ENCODE measurements at places on chromosomes 2 and 18.

- no peak for DNase-seq
These were observed 370.9 kb upstream of the ZEB2 start for GRCh38 chr2:144890828-144891227.

- DNase-seq = no peak
These were observed 161.3 kb downstream of the DNER start for GRCh38 chr2:229553091-229553490.

- no peak for DNase-seq
These were observed 31.4 kb downstream of the EPG5 start for GRCh38 chr18:45935591-45936335.

- DNase-seq = no peak
These were observed 765 bp upstream of the DIPK1C start for GRCh38 chr18:74457725-74458421.

DNA sequence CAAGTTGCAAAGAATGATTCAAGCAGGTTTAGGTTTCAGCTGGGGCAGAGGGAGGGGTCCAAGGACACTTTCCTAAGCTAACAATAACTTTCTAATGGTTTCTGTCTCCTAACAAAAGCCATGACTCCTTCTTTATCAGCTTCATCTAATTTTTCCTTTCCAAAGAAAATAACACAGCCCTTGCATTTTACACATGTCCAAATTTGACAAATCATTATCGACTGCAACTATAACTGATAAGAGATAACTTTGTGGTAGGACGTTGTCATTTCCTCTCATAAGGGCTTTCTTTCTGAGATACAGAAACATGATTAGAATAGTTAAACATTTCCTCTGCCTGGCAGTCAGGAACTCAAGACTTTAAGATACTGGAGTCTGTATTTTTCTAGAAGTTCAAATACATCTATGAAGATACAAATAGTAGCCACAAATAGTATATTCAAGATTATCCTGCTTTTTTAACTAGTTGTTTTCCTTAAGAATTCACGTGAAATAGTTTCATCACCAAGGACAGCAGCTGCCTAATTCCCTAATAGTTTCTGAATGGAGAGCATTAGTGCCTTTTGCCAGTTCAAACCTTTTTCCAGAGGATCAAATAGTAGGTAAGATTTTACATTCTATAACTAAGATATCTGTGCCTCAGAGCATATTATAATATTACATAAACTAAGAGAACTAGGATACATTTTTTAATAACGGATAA, 263.2 kb downstream of the EXOC6B start:
- DNase-seq = no peak

DNA sequence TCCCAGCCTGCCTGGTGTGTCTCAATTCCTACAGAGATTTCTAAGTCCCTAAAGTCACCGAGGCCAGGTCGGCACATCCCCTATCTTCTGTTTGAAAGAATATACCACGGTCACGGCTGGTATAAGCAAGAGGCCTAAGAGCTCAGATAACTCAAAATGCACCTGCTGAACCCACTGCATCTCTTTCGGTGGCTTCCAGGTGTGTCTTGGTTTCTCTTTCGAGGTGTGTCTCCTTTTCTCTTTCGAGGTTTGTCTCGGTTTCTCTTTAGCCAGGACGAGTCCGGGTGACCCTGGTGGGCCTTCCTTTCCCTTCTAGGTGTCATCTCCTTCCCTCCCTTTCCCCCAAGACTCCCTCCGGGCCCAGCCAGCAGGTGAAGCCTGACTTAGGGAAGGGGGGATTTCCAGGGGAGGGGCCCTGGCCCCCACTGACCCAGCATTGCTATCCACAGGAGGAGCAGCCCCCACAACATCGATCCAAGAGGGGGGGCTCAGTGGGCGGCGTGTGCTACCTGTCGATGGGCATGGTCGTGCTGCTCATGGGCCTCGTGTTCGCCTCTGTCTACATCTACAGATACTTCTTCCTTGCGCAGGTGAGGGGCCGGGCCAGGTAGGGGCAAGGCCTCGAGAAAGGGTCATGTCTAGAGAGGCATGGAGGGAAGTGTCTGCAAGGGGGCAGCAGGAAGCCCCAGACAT, 8.4 kb downstream of the ITM2C start:
- no peak for DNase-seq

DNA sequence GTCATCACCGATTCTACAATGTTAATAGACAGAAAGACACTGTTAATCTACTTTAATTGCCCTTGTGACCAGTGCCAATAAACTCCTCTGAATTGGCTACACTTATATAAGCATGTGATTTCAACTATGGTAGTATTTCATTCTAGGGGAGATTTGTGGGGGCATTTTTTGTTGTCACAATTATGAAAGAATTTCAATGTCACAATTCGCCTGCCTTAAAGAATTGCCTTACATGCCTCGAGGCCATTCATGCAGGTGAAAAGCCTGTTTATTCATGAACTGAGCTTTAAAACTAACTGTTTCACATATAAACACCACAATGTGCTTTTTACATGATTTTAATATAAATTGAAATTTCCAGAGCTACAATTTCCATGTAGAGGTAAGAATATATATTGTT, 162.8 kb downstream of the GCA start:
- DNase-seq = no peak

DNA sequence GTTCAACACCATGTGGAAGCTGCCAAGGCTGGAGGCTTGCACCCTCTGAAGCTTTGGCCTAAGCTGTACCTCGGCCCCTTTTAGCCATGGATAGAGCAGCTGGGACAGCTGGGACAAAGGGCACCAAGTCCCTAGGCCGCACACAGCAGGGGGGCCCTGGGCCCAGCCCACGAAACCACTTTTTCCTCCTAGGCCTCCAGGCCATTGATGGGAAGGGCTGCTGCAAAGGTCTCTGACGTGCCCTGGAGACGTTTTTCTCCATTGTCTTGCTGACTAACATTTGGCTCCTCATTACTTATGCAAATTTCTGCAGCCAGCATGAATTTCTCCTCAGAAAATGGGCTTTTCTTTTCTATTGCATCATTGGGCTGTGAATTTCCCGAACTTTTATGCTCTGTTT, 13.7 kb downstream of the RAPGEF4 start:
- no peak for DNase-seq

DNA sequence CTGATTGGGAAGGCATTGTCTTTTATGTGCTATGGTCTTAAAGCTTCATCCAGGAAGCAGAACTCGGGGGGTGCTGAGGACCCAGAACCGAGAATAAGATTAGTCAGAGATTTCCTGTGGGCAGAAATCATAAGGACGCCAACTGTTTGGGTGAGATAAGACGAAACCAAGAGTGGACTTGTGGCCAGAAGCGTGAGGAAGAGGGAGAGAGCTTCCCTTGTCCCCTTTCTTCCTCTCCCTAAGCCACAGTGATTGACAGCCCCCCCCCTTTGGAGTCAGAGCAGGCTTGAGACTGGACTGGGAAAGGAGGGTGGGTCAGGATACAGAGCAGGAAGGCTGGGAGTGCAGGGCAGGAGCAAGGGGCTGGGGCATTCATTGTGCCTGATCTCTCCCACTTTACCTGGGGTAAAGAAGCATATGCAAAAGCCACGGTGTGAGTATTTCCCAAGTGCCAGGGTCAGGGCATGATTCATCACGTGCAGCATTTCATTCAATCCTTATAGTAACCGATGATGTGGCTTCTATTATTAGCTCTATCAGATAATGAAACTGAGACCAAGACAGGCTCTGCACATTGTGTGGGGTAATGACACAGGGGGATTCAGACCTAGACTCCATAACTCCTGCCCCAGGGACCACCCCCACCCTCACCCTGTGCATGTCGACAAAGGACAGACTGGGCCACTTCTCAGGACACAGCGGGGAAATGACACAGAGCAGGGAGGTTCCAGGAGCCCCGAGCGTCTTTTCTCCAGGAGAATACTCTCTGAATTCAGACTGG, 3.0 kb upstream of the IL1RN start:
- DNase-seq = no peak

- peak; percentile 33 for DNase-seq
These were observed 48.5 kb upstream of the LYPD6B start for GRCh38 chr2:148989882-148990493.

- no peak for DNase-seq
These were observed 146.8 kb upstream of the PID1 start for GRCh38 chr2:229417916-229418315.

DNA sequence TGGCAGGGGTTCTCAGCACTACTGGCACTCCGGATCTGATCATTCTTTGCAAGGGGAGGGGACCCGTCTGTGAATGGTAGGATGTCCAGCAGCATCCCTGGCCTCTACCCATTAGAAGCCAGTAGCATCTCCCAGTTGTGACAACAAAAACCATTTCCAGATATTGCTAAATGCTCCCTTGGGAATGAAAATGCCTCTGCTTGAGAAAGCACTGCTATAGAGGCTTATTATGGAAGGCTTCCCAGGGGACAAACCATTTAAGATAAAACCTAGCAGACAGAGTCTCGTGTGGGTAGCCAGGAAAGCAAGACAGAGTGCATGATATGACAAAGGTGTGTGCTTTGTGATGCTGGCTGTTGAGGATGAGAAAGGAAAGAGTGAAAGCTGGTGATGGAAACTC, 273.7 kb downstream of the TMX3 start:
- no peak for DNase-seq

DNA sequence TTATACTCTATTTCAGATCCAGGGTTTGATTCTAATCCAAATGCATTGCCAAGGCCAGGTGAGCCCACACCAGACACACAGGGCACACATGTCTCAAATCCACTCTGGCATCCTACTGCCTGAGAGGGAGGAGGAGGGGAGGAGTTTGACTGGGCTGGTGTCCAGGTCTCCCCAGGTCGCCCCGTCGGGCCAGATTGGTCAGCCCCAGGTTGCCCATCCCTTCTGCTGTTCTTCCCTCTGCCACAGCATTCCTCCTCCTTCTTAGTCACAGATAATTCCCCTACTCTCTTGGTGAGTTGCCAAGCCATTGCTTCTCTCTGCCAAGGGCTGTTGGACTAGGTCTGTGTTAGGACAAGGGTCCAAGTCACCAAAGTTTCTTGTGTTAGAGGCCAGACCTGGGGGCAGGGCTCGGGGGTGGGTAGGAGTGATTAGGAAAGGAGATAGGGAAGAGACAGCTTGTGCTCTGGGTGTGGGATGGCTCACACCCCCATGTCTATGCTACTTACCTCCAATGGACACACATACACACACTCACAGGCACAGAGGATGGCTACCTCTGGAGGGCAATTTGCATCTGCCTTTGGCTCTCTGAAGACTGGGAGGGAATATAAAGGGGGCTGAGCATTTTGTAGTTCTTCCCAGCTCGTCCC, 2.5 kb upstream of the EGR4 start:
- no peak for DNase-seq

DNA sequence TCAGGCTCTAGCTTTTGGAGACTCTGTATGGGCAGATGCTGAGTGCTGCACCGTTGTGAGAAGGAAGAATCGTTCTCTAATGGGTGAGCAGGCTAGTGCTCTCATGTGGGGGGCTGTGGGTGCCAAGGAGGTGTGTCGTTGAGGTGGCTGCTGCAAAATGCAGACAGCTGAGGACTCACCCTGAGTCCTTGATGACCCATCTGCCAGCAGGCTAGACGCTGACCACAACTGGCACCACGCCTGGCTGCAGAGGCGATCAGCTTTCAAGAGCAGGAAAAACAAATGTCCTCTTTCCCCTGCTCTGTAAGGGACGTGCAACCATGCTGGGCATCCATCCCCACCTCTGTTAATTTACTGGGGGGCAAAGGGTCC, 48.2 kb downstream of the HAUS1 start:
- DNase-seq = no peak

GRCh38 chr2:149063177-149063576, 24.7 kb downstream of the LYPD6B start:
- no peak for DNase-seq

DNA sequence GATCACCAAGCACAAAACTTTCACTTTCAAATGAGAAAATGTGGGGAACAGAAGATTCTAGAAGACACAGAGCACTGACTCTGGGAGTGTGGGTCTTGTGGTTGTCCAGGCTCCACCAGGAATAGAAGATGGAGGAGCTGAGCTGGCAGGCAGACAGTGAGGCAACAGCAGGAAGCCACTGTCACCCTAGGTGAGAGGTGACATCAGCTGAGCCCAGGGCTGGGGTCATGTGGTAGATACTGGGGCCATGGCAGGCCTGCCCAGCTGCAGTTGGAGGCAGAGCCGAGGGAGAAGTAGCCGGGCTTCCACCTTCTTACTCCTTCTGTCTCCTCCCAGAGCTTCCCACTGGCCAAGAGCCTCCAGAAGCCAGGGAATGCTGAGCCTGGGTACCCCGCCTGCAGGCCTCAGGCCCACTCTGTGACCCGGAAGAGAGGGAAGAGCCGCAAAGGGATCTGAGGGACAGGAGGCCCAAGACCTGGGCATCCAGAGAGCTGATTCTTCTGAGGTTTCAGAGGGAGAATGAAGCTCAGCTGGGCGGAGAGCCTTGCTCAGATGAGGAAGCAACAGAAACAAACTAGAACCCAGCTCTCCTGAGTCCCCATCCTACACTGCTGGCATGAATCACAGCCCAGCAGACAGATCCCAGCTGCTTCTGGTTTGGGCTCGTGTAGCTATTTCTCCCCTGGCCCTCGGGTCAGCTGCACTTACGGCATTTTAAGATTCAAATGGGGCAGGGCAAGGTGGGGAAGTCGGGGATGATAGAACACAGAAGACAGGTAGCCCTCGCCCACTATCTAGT, 39.8 kb upstream of the ASAP2 start:
- no peak for DNase-seq

DNA sequence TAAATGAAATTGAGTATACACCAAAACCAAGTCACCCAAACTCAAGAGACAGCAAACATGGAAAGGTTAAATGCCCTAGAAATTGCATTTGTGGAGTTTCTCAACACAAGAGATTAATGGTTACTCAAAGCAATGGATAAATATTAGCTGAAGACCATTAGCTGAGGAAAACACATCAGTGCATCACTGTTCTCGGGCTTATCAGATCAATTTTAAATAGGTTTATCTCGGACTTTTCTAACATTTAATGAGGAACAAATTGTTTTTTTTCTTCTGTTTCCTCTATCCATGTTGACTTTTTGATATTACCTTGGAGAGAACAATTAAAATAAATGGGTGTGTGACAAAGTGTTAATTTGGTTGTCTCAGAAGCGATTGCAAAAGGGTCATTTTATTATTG, 105.4 kb upstream of the PIK3C3 start:
- no peak for DNase-seq

GRCh38 chr2:205287316-205287715, 395.0 kb upstream of the NRP2 start:
- no peak for DNase-seq

DNA sequence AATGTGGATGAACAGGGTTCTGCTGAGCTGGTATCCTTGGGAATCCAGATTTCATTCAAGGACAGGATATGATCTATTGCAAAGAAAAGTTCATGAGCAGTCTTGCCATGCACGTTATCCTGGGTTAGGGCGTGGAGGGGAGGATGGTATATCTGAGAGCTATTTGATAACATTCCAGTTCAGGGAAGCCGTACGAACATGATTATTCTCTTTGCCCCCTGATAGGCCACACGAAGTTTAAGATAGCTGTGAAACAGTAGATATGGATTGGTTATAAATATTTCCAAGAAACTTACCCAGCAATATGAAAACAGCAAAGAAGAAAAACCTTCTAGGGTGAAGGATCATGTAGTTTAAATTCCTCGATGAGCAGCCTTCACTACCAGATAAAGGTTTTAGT, 171.9 kb downstream of the LTBP1 start:
- no peak for DNase-seq
